ENCODE measurements at places on chromosomes 11 and 22.
A peak's percentile ranks its signal among the peaks of the same experiment; 100 is the strongest.

DNA sequence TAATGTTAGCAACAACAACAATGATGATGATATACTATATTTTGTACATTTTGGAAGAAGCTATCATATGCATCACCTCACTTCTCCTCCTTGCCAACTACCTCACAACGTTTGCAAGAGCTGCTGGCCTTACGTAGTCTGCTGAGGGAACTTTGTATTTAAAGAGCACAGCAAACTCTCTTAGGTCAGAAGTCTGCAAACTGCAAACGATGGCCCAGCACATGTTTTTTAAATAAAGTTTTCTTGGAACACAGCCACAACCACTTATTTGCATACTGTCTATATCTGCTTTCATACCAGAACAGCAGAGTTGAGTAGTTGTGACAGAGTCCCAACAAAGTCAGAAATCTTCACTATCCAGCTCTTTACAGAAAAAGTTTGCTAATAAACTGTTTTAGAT is 261.7 kb downstream of the TENM4 start:
- no peak for DNase-seq

GRCh38 chr11:70899616-70900015 is 352.8 kb downstream of the SHANK2 start:
- no peak for DNase-seq

- DNase-seq: no peak
These were observed 27.7 kb downstream of the MICAL2 start for GRCh38 chr11:12137938-12138731.

GRCh38 chr11:57792060-57792541 is 30.5 kb downstream of the CTNND1 start:
- peak; percentile 68 for DNase-seq

DNA sequence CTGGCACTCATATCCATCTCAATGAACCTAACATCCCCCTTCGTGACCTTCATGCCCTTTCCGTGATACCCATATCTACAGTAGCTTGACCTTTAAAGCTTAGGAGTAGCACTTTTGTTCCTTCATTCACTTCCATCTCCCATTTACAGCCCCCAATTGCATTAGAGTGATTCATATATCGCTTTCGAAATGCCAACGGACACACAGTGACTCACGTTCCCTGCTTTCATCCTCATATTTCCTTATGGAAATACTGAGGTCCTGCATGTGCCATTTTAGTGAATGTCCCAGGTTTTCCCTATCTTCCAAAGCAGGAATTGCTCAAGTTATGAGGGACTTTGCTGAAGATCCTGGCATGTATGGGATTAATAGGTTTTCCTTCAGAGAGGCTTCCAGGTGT is 44.3 kb upstream of the CEP126 start:
- DNase-seq: no peak

GRCh38 chr11:2166091-2166851 is 5.3 kb upstream of the INS start:
- DNase-seq: peak; percentile 31

GRCh38 chr11:93216511-93217101 is 18.8 kb upstream of the SLC36A4 start:
- no peak for DNase-seq

GRCh38 chr11:7004482-7004881 is 15.7 kb downstream of the ZNF214 start:
- DNase-seq: no peak

- DNase-seq: no peak
These were observed 25.2 kb downstream of the FAM76B start for GRCh38 chr11:95764267-95764898.

DNA sequence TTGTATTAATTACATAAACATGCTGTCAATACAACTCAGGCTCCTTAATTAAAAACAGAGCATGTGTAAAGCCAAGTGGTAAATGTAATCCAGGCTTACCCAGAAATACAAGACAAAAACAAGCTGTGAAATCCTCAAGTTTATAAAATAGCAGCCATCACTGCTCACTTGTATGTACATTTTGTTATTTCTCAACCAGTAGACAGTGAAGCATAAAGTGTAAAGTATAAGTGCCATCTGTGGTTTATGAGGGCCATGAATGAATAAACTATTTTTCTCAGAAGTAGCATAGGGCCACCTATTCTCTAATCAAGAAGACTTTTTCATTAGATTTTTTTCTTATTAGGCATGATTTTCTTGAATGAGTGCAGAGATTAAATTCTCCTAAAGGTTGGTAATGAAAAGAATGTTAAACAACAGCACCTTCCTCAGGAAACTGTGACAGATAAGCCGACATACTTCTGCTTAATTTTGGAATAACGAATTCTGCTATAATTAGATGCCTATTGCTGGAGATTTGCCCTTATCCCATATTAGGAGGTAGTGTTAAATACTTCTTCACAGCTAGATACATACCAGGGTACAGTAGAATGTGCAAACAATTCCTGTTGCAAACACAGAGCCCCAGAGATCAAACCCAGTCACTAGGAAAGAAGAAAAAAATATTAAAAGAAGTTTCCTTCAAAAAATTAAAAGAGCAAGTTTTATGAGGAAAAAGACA is 13.0 kb downstream of the SLC5A12 start:
- DNase-seq: no peak

GRCh38 chr11:10002221-10002620 is 291.8 kb downstream of the SBF2 start:
- no peak for DNase-seq

DNA sequence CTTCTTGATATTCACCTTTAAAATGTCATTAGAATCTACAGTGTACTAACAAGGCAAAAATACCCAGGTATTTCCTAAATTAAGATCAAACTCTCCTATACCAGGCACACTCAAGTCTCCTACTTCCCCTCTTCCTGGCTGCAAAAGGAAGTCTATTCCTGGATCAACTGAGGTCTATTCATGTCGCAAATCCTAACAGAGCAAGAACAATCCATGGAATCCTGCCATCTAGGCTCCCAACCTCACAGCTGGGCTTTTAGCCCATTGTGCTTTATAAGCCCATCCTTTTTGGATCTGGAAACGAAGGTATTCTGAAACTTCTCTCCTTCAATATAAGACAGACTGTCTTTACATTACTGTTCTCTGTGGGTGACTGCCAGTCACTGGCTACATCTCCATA is 161.8 kb downstream of the SOX6 start:
- no peak for DNase-seq

- no peak for DNase-seq
These were observed 325.7 kb upstream of the PITPNB start for GRCh38 chr22:28244757-28245156.

DNA sequence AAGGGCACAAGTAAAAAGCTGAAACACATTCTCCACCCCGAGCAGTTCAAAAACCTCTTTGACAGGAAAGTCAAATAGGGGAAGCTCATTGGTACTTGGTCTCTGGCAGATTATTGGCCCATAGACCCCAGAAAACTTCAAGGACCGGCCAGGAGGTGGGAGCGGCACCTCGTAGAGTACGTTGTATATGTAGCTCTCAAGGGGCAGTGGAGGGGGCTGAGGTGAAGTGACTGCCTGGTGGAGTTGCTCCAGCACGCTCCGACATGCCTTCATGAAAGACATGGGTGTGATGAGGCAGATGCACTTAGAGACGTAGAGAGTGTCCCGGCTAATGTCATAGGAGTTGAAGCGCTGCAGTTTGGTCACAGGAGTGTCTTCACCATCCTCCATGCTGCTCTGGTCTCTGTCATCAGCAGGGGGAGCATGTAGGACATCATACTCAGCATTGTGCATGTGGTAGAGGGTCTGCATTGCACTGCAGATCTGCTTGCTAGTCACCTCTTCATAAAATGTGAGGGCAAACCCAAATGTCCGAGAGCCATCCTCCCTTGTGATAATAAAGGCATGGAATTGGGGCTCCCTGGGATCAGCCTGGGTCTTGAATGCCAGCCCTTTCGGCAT is 61.3 kb downstream of the DENND5A start:
- no peak for DNase-seq

- DNase-seq: no peak
These were observed 193.0 kb downstream of the MSANTD4 start for GRCh38 chr11:105829084-105829483.

DNA sequence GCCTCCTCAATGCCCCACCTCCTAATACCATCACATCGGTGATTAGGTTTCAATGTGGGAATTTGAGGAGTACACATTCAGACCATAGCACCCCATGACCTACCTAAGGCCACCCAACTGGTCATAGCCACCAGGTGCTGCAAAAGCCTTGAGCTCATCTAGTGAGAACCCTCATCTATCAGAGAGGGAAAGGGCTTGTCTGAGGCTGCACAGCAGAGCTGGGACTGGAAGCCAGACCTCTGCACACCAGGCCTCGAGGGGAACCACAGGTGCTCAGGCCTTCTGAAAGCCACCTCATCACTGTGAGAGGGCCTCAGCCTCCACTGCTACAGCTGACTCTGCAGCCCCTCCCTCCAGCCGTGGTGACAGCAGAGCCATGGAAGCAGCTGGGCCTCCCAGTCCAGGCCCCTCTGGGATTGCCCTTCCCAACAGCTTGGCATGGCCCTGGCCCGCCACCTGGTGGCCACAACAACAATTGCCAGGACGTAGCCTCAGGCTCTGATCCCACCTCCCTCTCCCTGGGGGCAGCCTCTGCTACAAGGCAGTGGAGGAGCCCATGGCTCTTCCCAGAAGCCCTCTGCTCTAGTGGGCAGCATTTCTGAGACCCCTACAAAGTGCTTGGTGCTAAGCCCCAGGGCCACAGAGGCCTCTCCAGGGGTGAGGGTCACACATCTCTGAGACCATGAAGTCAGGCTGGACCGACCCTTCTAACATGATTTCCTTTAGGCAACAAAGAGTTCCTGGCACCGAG is 41.0 kb upstream of the PRDM11 start:
- DNase-seq: peak; percentile 35

GRCh38 chr11:95123556-95123955 is 33.9 kb downstream of the ENDOD1 start:
- DNase-seq: no peak

GRCh38 chr11:82873919-82874333 is 26.3 kb downstream of the PRCP start:
- DNase-seq: no peak

GRCh38 chr22:33051960-33052839 is 6.0 kb downstream of the SYN3 start:
- DNase-seq: no peak

GRCh38 chr11:7900686-7901085 is 30.4 kb downstream of the OR10A6 start:
- no peak for DNase-seq

DNA sequence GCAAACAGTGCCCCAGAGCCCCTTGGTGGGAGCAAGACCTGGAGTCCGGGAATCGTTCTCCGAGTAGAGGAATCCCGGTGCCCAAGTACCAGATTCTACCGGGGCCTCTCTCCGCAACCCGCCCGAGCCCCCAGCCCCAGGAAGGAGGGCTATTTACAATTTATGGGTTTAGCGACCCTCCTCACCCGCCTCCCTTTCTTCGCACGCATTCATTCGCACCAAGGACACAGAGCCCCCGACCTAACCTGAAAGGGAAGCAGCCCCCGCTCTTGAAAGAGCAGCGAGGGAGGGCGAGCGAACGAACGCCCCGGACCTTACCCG is 628 bp downstream of the LRP4 start:
- no peak for DNase-seq

- DNase-seq: no peak
These were observed 34.4 kb upstream of the RCN1 start for GRCh38 chr11:32056438-32056837.

DNA sequence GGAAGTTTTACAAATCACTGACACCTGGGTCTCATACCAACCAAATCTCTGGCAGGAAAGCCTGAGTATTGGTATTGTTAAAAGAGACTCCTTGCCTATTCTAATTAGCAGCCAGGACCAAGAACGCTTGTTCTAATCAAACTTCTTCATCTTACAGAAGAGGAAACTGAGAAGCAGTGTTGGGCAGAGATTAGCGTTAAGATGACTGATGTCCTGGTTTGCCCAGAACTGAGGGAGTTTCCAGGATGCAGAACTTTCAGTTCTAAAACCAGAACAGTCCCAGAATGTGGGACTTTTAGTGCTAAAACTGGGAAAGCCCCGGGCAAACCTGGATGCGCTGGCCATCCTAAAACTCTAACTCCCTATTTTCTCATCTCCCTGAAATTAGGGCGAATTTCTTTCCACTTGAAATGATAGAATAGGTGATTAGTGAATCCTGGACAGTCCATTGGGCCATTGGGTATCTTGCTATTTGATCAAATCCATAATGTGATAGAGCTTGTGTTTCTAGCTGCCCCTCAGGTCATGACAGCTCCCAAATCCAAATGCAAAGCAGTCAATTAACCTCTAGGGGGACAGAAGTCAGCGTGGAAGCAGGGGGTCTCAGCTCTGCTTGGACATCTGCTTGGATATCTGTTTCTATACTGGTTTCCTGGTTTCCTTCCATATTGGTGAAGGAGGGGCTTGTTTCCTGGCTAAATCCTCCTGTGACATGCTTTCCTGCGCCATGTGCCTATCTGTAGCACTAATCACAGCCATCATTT is 16.0 kb upstream of the TMPRSS13 start:
- no peak for DNase-seq

- no peak for DNase-seq
These were observed 41.9 kb downstream of the SVIP start for GRCh38 chr11:22787551-22788162.

DNA sequence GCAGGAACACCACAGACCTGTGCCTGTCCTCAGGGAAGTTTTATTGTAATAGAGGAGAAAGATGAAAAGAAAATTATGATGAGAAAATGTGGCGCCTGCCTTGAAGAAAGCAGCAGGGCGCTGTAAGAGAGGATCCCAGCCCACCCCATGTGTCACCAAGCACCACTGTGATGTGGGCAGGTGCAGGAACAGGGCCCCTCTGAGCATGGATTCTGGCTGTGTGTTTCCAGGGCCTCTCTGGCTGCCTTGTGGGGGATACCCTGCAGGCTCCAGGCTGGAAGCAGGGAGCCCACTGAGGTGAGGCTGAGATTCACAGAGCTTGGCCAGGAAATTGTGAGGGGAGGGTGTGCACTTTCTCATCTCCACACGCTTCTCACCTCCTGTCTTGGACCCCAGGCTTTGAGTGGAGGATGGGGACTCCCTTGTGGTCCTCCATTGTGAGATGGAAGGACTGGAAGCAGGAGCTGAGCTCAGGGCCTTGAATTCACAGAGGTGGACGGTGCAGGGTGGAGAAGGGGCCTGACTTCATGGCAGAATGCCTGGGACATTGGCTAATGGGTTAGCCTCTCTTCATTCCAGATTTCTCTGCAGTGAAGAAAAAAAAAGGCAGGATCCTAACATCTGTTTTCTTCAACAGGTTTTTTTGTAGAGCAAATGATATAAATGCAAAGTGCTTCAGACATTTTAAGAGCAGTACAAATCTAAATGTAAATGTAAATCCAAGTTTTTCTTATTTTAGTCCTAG is 246.6 kb upstream of the B3GAT1 start:
- no peak for DNase-seq

GRCh38 chr11:30128269-30128932 is 102.4 kb upstream of the FSHB start:
- no peak for DNase-seq

GRCh38 chr22:38706101-38706900 is 557 bp downstream of the GTPBP1 start:
- peak; percentile 28 for DNase-seq

Measured in effector CD8-positive, alpha-beta T cell (primary cell).